ENCODE measurements at places on chromosomes 1 and 21. TPM values are rescaled to one million over a fixed set of nuclear protein-coding genes. Genes with fewer than 3 reads are reported as not detected.
A peak's percentile ranks its signal among the peaks of the same experiment; 100 is the strongest.

DNA sequence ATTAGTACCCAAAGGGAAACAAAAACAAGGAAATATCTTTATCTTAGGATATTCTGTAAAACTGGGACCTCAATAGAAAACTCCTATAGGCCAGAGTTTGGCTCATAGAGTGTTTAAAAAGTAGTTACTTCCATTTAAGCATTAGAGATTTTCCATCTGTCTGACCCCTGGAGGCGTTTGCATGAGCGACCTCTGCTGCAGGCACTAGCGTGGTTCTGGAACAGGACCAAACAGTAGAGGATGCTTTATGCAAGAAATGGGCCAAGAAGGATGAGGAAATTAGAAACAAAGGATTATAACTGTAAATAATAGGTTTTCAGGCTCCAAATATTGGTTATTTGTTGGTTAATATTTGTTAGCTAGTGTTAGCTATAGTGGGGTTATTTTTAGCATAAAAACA, 5.7 kb downstream of the ZBTB40 start:
- DNase-seq, result no peak

DNA sequence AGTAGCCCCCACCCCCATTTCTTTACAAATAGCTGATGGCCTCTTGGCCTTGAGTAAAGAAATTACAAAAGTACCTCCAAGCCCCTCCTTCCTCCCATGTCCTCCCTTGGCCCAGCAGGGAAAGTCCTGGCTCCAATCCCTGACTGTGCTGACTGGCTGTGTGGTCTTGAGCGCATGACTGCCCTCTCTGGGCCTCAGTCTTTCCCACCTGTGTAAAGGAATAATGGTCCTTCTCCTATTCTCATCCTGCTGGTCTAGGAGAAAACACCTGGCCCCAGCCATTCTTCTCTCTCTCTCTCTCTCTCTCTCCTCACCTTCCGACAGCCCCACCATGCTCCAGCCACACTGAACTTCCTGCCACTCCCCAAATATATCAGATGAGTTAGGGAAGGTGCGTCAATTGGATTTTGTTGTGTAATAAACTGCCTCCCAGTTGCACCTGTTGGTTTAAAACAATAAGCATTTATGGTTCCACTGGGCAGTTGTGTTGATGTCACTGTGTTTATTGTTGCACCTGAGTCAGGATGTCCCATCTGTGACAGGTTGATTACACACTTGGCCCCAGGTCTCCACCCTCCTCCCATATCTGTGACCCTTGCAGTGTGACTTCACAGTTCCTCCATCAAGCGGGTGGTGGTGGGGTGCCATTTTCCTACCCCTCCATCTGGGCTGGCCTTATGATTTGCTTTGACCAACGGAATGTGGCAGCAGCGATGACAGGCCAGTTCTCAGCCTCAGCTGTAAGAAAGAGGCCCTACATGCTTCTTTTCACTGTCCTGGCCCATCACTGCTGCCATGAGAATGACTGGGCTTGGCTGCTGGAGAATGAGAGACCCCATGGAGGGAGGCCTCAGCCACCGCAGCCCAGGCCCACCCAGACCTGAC, 22.3 kb upstream of the LRP8 start:
- no peak for DNase-seq

- DNase-seq, result peak; percentile 28
These were observed 17.3 kb downstream of the CA6 start for GRCh38 chr1:8962812-8963530.

- DNase-seq, result no peak
These were observed 12.5 kb downstream of the CDC7 start for GRCh38 chr1:91513160-91513559.

DNA sequence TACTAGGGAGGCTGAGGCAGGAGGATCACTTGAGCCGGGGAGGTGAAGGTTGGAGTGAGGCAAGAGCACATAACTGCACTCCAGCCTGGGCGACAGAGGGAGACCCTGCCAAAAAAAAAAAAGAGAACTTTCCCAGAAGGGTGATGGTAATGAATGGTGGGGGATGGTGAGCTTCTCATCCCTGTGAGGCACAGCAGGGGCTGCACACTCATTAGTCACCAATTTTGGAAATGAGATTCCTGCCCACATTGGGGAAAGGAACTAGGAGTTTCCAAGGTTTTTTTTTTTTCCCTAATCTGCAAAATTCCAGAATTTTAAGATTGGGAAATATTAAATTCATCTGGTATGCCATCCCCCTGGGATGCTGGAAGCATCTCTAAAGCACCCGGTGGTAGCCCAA, 50.2 kb upstream of the SSBP3 start:
- DNase-seq, result no peak

- DNase-seq, result peak; percentile 82
These were observed 181.8 kb upstream of the FMN2 start for GRCh38 chr1:239909898-239910297.

DNA sequence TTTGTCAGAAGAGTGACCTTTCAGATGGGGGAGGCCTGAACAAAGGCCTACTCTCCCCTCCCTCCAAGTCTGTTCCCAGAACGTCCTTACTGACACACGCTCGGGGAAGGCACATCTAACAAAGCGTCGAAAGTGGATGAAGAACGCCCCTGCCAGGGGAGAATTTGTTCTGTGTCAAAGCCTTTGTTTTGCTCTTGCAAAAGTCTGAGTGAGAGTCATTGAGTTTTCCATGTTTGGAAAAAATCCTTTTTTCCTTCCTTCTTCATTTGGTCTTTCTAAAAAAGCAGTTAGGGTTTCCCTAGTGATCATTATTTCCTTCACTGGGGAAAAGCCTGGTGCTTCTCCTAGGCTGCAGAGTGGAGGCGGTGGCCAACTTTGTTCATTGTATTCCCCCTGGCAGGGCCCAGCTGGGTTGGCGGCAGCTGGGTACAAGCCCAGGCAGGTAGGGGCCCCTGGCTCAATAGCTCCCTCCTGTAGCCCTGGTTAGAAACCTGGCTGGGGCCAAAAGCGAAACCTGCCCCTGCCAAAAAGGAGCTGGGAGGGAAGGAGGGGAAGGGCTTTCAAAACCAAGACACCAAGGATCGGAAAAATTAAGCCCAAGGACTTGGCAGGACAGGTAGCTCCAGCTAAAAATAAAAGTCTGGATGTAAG, 81.1 kb downstream of the ITPKB start:
- no peak for DNase-seq

DNA sequence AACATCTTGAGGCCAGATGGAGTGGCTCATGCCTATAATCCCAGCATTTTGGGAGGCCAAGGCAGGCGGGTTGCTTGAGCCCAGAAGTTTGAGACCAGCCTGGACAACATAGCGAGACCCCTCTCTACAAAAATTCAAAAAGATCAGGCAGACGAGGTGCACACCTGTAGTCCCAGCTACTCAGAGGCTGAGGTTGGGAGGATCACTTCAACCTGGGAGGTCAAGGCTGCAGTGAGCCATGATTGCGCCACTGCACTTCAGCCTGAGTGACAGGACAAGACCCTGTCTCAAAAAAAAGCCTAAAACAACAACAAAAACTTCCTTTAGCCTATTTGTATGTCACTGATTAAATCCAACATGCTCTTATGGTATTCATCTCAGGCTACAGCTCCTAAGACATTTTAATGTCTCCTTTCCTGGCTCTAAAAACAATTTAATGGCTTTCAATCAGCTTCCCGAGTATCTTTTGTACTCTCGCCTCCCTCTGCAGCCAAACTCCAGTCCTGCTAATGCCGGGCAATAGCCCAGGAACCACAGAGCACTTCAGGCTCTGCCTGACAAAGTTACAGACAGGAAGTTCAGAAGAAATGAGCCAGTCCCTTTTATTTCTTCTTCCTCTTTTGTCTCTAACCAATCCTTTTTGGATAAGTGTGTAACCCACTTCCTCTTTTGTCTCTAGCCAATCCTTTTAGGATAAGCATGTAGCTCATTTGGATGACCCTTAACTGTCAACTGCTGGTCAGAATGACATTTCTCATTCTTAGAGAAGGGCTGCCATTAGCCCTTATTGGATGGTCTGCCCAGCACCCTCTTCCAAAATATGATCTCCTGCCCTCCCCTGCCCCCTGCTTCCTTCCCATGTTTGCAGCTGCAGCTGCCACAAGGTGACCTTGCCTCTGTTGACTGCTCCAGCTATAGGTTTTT, 6.6 kb upstream of the DOP1B start:
- peak; percentile 44 for DNase-seq

DNA sequence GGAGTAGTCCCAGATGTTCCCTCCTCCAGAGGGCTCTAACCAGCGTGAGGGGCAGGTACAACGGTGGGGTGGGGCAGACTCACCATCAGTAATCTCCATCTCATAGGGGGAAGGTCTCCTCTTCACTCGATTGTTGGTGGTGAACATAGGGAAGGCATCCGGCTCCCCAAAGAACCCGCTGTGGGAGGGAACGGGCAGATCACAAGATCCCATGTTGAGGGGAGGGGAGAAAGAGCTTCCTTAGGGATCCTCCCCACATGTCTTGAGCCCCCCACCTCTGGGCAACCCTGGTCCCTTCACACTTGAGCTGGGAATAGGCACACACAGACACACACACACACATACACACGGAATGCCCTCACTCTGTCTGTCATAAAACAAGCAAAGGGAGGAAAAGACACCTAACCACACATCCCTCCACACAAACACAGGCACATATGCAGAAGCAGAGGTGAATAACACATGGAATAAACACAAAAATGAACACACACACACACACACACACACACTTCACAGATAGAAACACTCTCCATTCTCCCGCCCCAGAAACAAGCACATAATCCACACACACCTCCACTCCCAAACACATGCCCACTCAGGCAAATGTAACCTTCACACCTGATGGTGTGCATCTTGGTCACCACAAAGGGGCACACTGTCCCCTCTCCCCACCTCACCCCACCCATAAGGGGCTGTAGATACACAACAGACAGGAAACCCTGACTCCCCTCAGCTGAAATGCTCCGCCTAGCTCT, 7.9 kb downstream of the TAL1 start:
- DNase-seq, result no peak

- DNase-seq, result no peak
These were observed 15.4 kb upstream of the BTG2 start for GRCh38 chr1:203289982-203290260.

DNA sequence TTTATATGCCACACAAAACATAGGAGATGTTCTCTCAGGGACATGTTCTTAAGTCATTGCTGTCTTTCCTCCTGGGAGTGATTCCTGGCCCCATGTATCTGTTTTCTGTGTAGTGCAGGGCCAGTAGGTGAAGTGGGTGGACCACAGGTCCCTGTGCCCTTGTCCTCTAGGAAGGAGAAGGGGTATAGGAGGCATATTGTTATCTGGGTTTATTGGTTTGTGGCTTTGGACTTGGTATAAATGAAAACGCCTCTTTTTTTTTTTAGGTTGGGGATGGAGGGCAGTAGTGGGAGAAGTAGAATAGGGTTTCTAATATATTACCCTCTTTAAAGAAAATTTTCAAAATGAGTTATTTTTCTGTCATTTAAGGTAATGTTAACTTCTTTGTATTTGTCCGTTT, 29.4 kb downstream of the DYRK1A start:
- DNase-seq, result no peak

GRCh38 chr1:9490605-9491339, 48.5 kb upstream of the SLC25A33 start:
- peak; percentile 72 for DNase-seq

GRCh38 chr1:74641876-74642275, 31.7 kb downstream of the ERICH3 start:
- DNase-seq, result peak; percentile 21

DNA sequence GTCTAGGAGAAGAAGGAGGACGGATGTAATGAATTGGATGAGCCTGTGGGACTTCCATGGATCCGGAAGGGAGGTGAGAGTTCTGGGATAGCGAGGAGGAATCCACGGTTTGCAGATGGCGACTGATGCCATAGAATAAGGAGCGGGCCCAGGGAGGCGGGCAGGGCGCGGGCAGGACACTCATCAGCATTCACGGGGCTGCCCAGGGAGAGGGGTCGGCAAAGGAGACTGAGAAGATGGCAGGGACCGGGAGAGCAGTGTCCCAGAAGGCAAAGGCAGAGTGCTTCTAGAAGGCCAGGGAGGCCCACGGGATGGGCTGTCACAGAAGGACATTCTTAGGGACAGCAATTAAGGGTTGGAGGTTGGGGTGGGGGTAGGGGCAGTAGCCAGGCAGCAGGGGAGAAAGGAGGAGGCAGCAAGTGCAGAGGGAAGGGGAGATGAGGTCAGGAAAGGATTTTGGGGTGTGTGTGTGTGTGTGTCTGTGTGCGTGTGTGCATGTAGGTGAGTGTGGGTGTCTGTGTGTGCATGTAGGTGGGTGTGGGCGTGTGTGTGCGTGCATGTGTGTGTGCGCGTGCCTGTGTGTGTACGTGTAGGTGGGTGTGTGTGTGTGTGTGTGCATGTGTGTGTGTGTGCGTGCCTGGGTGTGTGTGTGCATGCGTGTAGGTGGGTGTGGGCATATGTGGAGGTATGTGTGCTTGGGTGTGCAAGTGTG, 1.1 kb upstream of the COL8A2 start:
- DNase-seq, result no peak

Gene PIGR
- not detected for total RNA-seq

Gene KRTAP27-1
- not detected for total RNA-seq

Gene NR1I3
- not detected for total RNA-seq

Gene DUSP23
- total RNA-seq, result 38.4 TPM

Gene SPRR1A
- not detected for total RNA-seq
